ENCODE measurements at places on chromosomes 2 and 18. TPM values are rescaled to one million over a fixed set of nuclear protein-coding genes. Genes with fewer than 3 reads are reported as not detected.

The SH3RF3 gene
- 0.40 TPM for total RNA-seq

The CYP27A1 gene
- 0.34 TPM for total RNA-seq

The STAT4 gene
- total RNA-seq: 3.5 TPM

The PDE1A gene
- total RNA-seq: 0.10 TPM

The GATA6 gene
- 2.2 TPM for total RNA-seq

The SUMO1 gene
- total RNA-seq: 182 TPM

The CNDP1 gene
- not detected for total RNA-seq

The PRSS56 gene
- total RNA-seq: 0.16 TPM

The DSC1 gene
- not detected for total RNA-seq

The KCNJ13 gene
- total RNA-seq: not detected

The ASXL3 gene
- not detected for total RNA-seq

The COL5A2 gene
- total RNA-seq: 56.0 TPM

The CD8B2 gene
- total RNA-seq: not detected

The IHH gene
- 0.15 TPM for total RNA-seq

The FIGN gene
- 3.3 TPM for total RNA-seq

The THUMPD2 gene
- 16.1 TPM for total RNA-seq

The ZSWIM2 gene
- total RNA-seq: not detected

The VAMP8 gene
- 18.7 TPM for total RNA-seq

The C2orf80 gene
- total RNA-seq: not detected

The DYNAP gene
- not detected for total RNA-seq
